ENCODE measurements at places on chromosomes 2 and 18.

DNA sequence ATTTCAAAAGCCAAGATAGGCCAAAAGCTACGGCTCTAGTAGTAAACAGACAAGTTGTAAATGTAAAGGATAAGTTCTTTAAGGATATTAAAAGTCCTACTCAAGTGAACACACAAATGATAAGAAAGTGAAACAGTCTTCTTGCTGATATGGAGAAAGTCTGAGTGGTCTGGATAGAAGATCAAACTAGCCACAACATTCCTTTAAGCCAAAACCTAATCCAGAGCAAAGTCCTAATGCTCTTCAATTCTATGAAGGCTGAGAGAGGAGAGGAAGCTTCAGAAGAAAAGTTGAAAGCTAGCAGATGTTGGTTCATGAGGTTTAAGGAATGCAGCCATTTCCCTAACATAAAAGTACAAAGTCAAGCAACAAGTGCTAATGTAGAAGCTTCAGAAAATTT, 111.7 kb upstream of the ZEB2 start:
- DNase-seq: no peak

DNA sequence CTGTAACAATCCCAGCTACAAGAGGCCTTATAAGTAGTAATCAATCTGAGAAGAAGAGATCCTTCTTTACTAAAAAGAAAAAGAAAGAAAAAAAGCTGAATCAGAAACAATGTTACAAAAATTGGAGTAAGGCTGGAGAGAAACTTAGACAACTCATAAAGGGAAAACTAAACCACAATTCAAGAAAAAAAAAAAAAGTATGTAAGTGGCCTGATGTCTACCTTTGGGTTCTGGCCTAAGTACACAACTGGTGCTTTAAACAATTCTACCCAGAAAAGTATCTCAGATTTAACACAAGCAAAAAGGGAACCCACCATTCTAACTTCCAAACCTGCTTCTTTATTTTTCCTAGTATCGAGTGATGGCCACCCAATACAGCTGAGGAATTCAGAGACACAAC, 45.3 kb downstream of the ZNF521 start:
- DNase-seq: no peak

DNA sequence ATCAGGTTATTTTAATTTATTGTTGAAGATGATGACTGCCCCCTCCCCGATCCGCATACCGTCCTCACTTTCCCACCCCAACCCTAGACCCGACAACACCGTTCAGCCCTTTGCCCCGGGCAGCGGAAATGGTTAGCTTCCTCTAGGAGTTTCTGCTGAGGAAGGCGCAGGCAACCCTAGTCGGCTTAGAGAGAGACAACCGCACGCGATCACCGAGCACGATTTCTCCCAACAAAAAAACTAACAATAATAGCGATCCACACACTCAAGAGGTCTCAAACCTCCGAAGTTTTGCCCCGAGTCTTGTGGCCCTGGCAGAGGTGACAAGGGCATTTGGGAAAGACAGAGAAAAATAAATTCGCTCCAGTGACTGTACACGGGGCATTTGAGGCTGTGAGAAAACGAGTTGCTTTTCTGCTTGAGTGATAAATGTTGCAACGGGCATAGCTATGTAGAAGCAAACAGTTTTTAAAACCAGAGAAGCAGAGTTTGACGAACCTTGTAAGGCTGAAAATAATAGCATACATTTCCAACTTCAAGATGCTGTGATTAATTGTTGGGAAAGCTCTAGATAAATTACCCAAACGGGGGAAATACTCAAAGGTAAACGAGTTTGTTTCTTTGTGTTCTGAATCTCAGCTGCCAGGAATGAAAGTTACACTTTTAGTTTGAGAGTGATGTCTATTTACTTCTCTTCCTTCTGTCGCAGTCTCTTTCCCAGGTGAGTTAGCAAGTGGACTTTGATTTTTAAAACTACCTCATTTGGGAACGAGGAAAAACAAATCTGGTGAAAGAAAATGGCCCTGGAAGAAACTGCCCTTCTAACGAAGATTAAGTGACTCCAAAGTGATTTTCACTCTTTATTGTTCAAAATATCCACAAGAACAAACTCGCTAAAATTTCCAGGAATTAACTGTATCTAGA, 11.0 kb upstream of the SIX3 start:
- no peak for DNase-seq

DNA sequence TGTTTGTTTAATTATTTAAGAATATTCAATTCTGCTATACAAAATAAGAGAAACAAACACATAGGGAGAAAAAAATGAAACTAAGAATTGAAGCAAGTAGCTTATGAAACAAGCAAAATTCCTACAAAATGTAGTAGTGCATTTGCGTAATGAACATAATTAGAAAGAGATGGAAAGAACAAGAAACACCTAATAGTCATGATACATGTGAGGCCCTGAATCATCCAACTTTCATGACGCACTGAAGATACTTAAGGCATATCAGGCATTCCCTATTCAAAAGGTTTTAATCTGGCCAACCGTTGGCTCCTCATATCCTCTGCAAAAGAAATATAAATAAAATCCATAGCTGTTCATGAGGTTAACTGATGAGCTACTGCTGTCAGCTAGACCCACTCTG, 14.5 kb upstream of the NAB1 start:
- DNase-seq: no peak
